ENCODE measurements at places on chromosomes 7 and 10.

- DNase-seq, result no peak
These were observed 151.1 kb downstream of the ACTR3B start for GRCh38 chr7:152910545-152911225.

GRCh38 chr7:49821181-49821580 lies 47.7 kb downstream of the VWC2 start:
- DNase-seq, result no peak

DNA sequence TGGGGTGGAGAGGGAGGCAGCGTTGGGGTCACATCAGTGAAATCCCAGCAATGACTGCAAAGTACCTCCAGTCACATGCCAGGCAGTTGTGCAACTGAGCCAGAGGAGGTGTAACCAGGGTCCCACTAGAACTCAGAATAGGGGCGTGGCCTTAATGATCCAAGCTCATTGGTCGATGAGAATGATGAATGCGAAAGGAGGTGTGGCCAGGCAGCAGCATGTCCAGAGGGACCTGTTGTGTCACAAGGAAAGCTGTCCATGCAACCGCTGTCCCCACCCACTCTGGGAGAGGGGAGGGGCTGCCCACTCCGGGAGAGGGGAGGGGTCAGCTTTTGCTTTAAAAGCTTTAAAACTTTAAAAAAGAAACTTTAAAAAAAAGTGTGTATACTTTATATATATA lies 25.3 kb upstream of the MTPAP start:
- peak; percentile 14 for DNase-seq

GRCh38 chr10:9451211-9451773 lies 1396.8 kb downstream of the GATA3 start:
- no peak for DNase-seq

DNA sequence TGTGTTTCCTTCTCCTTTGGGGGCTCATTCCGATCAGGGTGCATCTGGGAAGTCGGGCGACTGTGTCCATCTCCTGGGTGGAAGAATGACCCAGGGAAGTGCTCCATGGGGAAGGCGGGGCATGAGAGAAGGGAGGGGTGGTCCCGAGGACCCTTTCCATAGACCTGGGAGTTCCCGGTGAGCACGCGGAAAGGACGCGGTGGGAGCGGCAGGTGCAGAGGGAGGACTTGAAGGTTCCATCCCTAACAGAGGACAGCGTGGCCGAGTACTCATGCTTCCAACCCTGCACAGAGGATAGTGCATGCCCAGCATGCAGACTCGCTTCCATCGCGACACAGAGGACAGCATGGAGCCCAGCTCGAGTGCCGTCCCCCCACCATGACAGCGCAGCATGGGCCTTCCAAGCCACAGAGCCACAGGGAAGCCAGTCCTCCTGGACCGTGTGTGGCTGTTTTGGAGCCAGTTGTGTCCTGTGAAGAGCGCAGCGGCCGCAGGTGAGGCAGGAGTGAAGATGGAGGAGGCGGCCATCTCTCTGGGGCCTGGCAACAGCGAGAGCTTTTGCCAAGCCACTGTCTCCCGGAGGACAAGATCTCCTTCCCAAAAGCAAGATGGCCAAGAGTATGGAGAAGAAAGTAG lies 281.4 kb downstream of the DNAJB6 start:
- DNase-seq, result no peak

DNA sequence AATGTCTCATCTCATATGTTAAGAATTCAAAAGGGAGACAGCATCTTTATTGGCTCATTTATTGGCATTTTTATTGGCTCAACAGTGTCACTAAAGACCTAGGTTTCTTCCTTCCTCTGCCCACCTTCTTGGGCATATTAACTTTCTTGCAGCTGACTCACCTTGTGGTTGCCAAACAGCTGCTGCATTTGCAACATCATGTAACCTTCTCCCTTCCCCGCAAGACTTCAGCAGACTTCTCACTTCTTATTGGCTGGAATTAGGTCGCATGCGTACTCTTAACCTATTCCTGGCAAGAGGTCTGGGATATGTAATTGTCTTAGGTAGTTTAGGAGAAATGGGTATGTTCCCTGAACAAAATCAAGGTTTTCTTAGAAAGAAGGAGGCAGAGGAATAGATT lies 263.2 kb downstream of the POU6F2 start:
- DNase-seq, result no peak

Data from KBM-7 (cell line).